ENCODE measurements at places on chromosomes 3 and 15. TPM values are rescaled to one million over a fixed set of nuclear protein-coding genes. Genes with fewer than 3 reads are reported as not detected.
A peak's percentile ranks its signal among the peaks of the same experiment; 100 is the strongest.

DUSP7 gene
- total RNA-seq = 16.2 TPM

KY gene
- total RNA-seq = not detected

EFCAB12 gene
- total RNA-seq = 0.34 TPM

MUC4 gene
- 2.3 TPM for total RNA-seq

KIF15 gene
- total RNA-seq = 18.4 TPM

MESP2 gene
- total RNA-seq = 0.66 TPM

AADACL2 gene
- not detected for total RNA-seq

DNA sequence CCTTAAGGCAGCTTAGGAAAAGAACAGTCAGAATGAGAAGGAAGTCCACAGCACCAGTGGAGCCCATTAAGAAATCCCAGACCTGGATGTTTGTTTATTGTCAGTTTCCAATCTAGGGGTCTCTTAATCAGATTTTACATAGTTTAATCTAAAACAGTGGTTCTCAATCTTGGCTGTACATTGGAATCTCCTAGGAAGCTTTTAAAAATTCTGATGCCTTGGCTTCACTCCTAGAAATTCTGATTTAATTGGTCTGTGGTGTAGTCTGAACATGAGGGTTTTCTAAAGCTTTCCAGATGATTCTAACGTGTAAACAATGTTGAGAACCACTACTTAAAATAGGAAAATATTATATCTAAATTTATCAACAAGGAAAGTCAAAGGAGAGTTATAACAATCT, 56.6 kb upstream of the SPRED1 start:
- DNase-seq = no peak
- no peaks in the 10 kb centered on the region for H3K36me3 ChIP-seq
- H3K27ac ChIP-seq = no peak overlapping the region
- no peaks in the 10 kb centered on the region for H3K27me3 ChIP-seq
- H3K4me1 ChIP-seq = peaks cover 4% of the 10 kb centered on the region

- H3K36me3 ChIP-seq = no peaks in the 10 kb centered on the region
- no peaks in the 10 kb centered on the region for H3K27me3 ChIP-seq
- no peak overlapping the region for H3K27ac ChIP-seq
- no peak overlapping the region for H3K4me3 ChIP-seq
- no peak for DNase-seq
Observed at GRCh38 chr3:170953736-170954135, 45.3 kb upstream of the EIF5A2 start.

- H3K27ac ChIP-seq = no peak overlapping the region
- H3K4me1 ChIP-seq = peaks cover 54% of the 10 kb centered on the region
- no peak for DNase-seq
- no peaks in the 10 kb centered on the region for H3K36me3 ChIP-seq
- H3K27me3 ChIP-seq = no peaks in the 10 kb centered on the region
Observed at GRCh38 chr3:122991236-122991985, 36.2 kb downstream of the SEMA5B start.

DNA sequence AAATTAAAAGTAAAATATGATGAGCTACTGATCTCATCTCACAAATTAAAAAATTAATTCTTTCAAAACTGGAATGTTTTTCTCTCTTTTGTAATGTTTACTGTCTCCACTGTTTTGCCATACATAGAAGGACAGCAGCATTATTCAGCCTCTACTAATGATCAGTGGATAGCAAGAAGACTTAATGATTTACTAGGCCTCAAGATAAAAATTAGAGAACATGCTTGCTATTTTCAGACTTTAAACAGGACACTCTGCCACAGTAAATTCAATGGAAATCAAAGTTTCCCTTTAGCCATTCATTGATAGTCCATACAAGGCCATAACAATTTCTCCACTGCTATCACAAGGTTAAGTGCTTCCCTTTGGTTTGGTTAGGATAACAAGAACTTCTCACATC, 129.4 kb downstream of the TMCC1 start:
- no peak overlapping the region for H3K4me3 ChIP-seq
- H3K4me1 ChIP-seq = 0 out of 2 replicates have a peak, but pooled peaks cover 2% of the 10 kb centered on the region
- H3K27ac ChIP-seq = no peak overlapping the region
- no peaks in the 10 kb centered on the region for H3K27me3 ChIP-seq

DNA sequence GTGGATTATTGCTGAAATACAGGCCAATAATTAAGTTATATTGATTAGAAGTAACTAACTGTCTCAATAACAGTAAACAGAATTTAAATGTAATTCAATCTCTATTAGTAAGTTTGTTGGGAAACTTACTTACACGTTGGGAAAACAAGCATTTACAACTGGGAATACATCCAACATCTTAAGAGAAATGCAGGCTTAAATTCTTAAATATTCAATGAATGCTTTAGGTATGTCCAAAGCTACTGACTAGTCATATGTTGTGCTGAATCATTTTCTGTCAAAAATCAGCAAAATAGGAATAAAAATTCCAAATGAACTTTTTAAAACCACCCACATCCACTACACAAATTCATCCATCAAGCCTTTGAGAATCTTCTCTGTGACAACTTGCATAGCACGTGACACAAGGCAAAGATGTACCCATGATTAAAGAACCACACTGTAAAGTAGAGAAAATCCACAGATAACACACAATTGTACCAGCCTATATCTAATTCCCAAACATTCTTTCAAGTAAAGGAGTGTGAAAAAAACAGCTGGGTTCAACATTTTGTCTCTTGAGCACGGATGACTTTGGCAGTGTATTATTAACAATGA, 60.0 kb downstream of the NMNAT3 start:
- no peaks in the 10 kb centered on the region for H3K36me3 ChIP-seq
- no peaks in the 10 kb centered on the region for H3K4me1 ChIP-seq
- H3K27ac ChIP-seq = no peak overlapping the region
- no peaks in the 10 kb centered on the region for H3K27me3 ChIP-seq
- no peak overlapping the region for H3K4me3 ChIP-seq
- no peak for DNase-seq

- no peaks in the 10 kb centered on the region for H3K36me3 ChIP-seq
- H3K27ac ChIP-seq = no peak overlapping the region
- no peak overlapping the region for H3K4me3 ChIP-seq
- no peak for DNase-seq
- H3K4me1 ChIP-seq = peaks cover 3% of the 10 kb centered on the region
Observed at GRCh38 chr3:52037291-52037690, 19.1 kb downstream of the DUSP7 start.

DNA sequence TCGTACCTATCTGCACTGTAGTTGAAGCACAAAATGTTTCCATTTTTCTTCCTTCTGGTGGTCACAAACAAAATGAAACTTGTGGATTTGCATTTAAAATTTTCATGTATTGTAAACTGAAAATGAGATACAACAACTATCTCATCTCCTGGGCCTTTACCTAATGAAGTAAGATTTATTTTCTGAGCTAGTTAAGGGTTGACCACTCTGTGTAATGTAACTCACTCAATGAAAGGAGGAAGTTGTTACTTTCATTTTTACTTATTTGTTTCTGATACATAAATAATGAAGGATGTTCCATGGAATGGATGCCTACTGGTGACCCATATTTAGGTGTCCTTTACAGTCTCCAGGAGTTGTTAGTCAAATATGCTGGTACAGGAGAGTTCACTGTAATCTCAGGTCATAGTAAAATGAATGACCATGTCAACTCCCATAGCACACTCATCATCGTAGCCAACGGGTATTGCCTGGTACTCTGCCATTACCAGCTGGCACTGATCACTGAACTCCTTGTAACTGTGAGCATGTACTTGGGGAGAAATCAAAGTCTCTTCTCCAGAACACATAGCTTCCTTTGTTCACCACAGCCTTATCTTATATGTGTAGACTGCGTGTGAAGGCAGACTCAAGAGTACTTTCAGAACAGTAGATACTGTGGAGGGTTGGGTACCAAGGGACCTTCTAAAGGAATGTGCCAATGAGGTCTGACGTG, 474.2 kb upstream of the ROBO2 start:
- H3K36me3 ChIP-seq = no peaks in the 10 kb centered on the region
- no peaks in the 10 kb centered on the region for H3K27me3 ChIP-seq
- peaks cover 19% of the 10 kb centered on the region for H3K4me1 ChIP-seq
- no peak overlapping the region for H3K4me3 ChIP-seq

GRCh38 chr3:102225005-102225404, 209.8 kb upstream of the ZPLD1 start:
- H3K4me3 ChIP-seq = no peak overlapping the region
- H3K36me3 ChIP-seq = no peaks in the 10 kb centered on the region
- peaks cover 10% of the 10 kb centered on the region for H3K4me1 ChIP-seq
- no peak overlapping the region for H3K27ac ChIP-seq

- no peak for DNase-seq
- no peak overlapping the region for H3K4me3 ChIP-seq
- no peak overlapping the region for H3K27ac ChIP-seq
- no peaks in the 10 kb centered on the region for H3K27me3 ChIP-seq
- H3K4me1 ChIP-seq = peaks cover 20% of the 10 kb centered on the region
- peaks cover 3% of the 10 kb centered on the region for H3K36me3 ChIP-seq
Observed at GRCh38 chr3:136621628-136622027, 130.6 kb downstream of the STAG1 start.

- peak overlapping the region; percentile 88 for H3K27ac ChIP-seq
- peaks cover 71% of the 10 kb centered on the region for H3K4me1 ChIP-seq
- DNase-seq = no peak
- peaks cover 8% of the 10 kb centered on the region for H3K27me3 ChIP-seq
Observed at GRCh38 chr15:92118936-92119325, 265.4 kb downstream of the SLCO3A1 start.

GRCh38 chr15:85580879-85581278, 200.5 kb downstream of the AKAP13 start:
- H3K36me3 ChIP-seq = peaks cover 22% of the 10 kb centered on the region
- no peak overlapping the region for H3K4me3 ChIP-seq
- H3K4me1 ChIP-seq = peaks cover 20% of the 10 kb centered on the region

DNA sequence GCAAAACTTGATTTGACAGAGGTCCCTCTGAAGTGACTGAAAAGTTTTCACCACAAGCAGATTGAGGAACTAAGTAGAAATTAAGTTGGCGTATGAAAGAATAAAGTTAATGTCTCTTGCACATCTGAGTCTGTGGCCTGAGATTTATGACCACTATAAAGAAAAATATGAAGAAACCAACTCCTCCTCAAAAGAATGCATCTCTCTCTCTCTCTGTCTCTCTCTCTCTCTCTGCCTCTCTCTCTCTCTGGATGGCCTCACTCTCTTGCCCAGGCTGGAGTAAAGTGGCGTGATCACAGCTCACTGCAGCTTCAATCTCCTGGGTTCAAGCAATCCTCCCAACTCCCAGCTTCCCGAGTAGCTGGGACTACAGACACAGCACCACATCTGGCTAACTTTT, 55.2 kb downstream of the RPL22L1 start:
- H3K27ac ChIP-seq = no peak overlapping the region
- no peaks in the 10 kb centered on the region for H3K36me3 ChIP-seq
- peaks cover 11% of the 10 kb centered on the region for H3K27me3 ChIP-seq
- no peak overlapping the region for H3K4me3 ChIP-seq
- no peak for DNase-seq
- H3K4me1 ChIP-seq = peaks cover 81% of the 10 kb centered on the region

DNA sequence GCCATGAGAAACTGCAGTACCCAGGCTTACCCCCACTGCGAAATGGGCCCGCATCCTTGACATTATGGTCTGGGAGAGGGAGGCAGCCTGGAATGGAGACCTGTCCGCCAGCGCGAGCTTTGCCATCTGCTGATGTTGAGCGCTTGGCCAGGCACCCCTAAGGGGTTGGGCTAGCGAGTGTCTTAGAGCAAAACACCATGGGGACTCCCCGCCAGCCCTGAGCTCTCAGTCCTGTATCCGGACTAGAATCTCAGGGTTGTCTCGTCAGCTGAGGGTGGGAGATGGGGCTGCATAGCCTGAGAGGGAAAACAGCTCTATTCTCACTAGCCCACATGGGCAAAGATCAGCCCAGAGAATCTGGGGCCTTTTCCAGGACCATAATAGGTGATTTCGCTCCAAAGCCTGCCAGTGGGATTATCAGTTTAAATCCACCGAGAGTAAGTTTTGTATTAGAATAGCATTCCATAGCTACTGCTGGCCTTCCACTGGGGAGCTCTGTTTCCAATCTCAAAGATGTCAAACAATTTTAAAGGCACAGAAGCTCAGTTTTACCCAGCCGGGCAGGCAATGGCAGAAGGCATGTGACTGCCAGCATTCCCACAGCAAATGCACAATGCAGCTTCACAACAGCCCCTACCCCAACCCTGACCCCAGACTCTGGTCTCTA, 167.5 kb upstream of the TPM1 start:
- peaks cover 6% of the 10 kb centered on the region for H3K36me3 ChIP-seq
- no peak for DNase-seq
- no peak overlapping the region for H3K27ac ChIP-seq
- H3K4me3 ChIP-seq = no peak overlapping the region
- peaks cover 28% of the 10 kb centered on the region for H3K4me1 ChIP-seq
- H3K27me3 ChIP-seq = no peaks in the 10 kb centered on the region

- no peak overlapping the region for H3K4me3 ChIP-seq
- H3K36me3 ChIP-seq = no peaks in the 10 kb centered on the region
- peaks cover 6% of the 10 kb centered on the region for H3K4me1 ChIP-seq
- H3K27me3 ChIP-seq = no peaks in the 10 kb centered on the region
- no peak for DNase-seq
Observed at GRCh38 chr3:31488475-31489017, 44.2 kb upstream of the STT3B start.

Data from WTC11 (cell line).